SW480 (cell line): ENCODE measurements at places on chromosomes 4 and X.
A peak's percentile ranks its signal among the peaks of the same experiment; 100 is the strongest.

GRCh38 chr4:56683455-56683854 lies 2.4 kb upstream of the HOPX start:
- DNase-seq = no peak

DNA sequence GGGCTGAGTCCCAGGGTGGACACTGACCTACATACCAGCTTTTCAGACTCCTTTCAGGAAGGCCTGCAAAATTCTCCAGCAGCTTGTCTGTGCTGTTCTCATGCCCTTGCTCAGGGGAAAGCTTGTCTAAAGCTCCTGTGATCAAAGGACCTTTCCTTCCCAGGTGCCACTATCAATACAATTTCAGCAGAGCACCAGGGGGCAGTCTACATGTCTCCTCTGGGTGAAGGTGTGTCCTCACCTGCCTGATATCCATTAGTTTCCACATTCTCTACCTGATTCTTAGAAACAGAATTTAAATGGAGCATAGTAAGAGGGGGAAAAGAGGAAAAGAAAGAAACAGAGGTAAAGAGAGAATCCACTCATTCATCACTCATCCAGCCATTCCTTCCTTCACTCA lies 114.2 kb downstream of the PPARGC1A start:
- peak; percentile 14 for DNase-seq

- peak; percentile 29 for DNase-seq
Observed at GRCh38 chrX:68732906-68733493, 85.5 kb downstream of the STARD8 start.

DNA sequence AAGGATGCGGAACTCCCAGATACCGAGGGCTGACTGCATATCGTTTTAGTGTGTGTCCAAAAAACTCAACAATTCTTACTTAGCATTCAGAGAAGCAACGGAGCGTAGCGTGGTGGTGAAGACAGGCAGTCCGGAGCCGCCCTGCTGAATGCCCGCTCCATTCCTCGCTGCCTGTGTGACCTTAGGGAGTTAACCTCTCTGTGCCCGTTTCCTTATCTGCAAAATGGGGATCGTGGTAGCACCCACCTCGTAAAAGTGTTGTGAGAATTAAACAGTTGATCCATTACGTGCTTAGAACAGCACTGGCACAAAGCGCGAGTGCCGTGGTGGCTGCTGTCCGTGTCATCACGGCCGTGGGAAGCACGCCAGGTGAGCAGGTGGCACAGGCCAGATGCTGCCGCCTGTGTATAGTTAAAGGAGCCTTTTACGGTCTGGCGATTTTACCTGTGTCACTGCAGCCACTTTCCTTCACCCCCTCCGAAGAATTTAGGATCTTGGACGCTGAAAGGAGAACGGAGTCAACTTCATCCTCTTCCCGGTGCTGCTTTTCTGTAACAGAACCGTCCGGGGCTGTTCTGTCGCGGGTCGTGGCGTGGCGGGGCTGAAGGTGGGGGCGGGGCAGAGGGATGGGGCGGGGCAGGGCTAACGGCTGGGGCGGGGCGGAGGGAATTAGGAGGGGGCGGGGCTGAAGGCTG lies 885 bp downstream of the CCDC110 start:
- peak; percentile 52 for DNase-seq

DNA sequence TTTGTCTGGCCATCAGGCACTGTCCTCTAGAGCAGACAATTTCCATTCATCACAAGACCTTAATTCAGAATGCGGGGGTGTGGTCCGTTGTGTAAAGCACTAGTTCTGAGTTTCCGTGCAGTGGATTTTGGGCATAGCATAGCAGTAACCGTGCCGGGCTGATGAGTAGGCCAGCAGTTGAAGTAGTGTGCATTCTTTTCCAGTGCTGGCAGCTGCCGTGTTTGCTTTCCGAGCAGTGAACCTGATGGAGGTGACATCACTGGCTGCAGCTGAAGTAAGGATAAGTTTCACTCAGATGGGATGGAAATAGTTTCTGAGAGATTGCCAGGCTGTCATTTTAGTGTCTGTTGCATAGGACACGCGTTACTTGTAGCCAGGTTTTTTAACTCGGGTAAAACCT lies 107.0 kb upstream of the STIM2 start:
- DNase-seq = no peak

DNA sequence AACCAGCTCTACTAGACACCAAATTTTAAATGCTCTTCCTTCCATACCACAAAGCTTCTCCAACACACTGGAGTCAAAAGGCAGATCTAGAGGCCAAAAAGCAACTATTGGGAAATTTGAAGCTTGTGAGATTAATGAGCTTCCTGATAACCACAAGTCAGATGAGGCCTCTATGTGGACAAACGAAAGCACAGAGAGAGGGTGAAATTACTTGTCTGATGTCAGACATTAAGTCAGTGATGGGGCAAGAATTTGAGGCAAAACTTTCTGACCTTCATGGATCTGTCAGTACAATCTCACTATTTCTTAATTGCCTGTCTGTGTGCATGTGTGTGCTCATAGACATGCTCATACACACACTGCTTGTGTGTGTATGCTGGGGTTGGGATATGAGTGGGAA lies 103.6 kb downstream of the GUCY2F start:
- DNase-seq = no peak

DNA sequence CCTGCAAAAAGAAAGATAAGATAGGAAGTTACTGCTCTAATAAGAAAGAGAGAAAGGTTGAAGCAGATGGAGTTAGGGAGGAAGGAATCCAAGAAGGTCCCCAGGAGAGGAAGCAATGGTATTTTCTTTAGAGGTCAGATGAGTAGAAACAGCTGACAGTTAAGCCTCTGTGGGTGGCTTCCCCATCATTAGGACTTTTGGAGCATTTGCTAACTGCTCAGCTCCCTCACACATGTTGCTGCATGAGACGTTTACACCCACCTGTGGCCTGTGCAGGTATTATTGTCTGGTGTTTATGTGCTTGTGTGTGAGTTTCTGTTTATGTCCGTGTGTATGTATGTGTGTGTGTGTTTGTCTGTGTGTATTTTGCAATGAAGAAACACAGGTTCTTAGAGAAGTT lies 346.8 kb downstream of the RAB28 start:
- DNase-seq = no peak

DNA sequence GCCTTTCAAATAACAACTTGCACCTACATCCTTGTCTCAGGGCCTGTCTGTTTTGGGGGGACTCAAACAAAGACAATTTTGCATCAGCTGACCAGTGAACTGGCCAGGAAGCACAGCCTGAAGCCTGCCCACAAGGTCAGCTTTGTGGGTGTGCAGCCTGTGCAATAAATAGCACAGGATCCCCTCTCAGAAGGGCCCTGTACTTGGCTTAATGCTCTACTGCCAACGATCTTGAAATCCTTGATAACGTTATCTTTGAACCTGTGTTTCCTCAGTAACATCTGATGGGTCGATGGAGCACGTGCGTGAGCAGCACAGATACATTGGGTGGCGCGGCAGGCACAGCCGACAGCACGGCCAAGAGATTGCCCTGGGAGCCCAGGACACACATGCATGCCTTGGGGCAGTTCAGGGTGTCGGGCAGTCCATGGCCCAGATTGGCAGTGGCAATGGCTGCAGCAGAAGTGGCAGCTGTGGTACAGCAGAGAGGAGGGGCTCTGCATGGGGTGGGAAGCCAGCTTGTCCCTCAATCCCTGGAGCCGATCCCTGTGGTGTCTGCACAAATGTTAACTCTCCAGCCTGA lies 58.8 kb upstream of the ATP6AP2 start:
- DNase-seq = no peak

- no peak for DNase-seq
Observed at GRCh38 chr4:27717431-27717755, 856.8 kb downstream of the STIM2 start.

GRCh38 chr4:123233136-123233768 lies 163.3 kb upstream of the SPRY1 start:
- no peak for DNase-seq

GRCh38 chr4:48051078-48051477 lies 34.5 kb downstream of the NIPAL1 start:
- no peak for DNase-seq

- DNase-seq = no peak
Observed at GRCh38 chrX:69505772-69506616, 1.9 kb downstream of the NALF2 start.

DNA sequence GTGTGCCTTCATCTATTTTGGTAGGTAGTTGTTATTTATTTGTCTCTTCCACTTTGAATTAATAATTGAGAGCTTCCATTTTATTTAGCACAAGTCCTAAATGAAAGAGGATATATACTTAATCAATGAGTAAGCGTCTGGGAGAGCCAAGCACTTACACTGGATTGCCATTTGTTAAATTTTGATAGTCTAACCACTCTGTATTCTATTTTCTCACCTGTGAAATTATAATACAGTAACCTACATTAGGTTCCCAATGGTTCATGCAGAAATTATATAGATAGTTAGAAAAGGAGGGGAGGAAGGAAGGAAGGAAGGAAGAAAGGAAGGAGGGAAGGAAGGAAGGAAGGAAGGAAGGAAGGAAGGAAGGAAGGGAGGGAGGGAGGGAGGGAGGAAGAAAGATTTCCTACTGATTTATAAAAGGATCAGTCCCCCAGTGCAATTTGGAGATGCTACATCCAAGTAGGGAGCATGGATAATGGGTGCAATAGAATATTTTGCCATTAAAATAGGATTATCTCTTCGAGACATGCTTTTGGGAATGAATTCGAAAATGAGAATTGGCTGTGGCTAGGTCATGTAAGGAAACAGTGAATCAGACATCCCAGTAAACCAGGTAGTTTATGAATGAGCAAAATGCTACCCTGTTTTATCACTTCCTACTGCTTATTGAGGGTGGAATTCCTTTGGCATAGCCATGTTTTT lies 239.8 kb downstream of the PCDH7 start:
- DNase-seq = no peak

DNA sequence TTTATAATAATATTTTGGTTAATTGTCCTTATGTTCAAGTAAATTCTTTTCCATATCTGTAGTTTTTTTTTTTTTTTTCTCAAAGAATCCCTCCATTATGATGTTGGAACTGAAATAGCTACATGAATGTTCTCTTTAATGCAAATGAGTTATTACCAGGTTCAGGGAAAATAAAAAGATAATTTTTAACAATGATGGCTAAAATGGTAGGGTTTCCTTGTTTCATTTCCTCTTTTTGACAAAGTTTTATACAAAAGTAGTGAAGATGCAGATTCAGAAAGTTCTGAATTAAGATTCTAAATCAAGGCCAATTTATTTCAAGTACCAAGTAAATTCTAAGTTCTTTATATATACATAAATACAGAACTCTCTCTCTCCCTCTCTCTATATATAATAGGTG lies 779.0 kb upstream of the INTU start:
- no peak for DNase-seq
